ENCODE measurements at places on chromosomes 4 and X.
A peak's percentile ranks its signal among the peaks of the same experiment; 100 is the strongest.

DNA sequence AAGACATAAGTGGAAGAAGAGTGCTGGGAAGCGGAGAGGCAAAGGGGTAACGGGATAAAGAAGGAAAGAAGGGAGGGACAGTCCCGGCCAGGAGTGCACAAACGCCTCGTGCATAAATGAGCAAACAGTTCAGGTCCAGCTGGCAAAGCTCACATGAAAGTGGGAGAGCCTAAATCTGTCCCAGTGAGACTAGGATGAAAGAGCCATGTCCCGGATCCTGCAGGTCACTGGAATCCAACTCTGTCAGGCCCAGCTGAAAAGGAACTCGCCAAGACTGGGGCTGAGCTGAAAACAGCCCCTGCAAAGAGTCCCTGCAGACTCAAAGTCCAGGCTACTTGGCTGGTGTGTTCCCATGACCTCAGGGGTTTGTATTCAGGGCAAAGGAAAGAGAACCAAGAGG is 38.0 kb upstream of the CRMP1 start:
- no peak for DNase-seq

DNA sequence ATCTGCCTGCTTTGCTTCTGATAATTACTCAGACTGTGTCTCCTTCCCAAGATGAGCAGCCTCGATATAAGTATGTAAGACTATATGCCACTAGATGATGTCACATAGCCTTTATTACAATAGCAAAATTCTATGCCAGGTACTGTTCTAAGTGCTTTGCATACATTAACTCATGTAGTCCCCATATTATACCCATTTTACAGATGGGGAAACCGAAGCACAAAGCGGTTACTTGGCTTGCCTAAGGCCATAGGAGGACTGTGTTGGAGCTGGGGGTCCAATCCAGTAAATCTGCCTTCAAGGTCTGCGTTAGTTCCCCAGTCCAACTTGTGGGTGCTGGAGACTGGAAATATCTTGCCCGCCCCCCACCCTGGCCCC is 826 bp upstream of the SCML1 start:
- no peak for DNase-seq

- DNase-seq = no peak
Observed at GRCh38 chr4:122879001-122879400, 43.4 kb downstream of the NUDT6 start.

DNA sequence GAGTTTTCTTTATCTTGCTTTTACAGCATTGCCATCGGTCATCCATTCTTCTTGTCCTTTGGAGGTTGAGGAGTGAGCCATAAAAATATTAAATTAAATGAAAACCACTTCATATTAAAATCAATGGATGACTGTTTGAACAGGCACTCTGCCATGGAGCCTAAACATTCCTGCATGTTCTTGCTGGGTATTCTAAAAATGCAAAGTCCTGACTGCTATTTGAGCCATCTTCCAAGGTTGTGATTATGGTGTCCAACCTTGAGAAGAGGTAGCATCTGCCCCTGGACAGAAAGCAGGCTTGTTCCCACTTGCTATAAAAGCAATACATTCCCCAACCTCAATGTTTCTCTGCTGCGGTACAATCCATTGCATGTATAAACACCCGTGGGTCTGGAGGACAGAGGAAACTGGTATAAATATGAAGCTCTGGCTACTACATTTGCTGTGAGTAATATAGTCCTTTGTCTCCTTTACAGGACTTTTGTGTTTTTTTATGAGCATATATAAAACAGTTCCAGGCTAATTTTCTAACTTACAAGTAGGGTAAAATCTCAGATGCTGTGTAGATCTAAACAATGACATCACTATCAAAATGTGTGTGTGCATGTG is 70.9 kb upstream of the FAT4 start:
- no peak for DNase-seq

DNA sequence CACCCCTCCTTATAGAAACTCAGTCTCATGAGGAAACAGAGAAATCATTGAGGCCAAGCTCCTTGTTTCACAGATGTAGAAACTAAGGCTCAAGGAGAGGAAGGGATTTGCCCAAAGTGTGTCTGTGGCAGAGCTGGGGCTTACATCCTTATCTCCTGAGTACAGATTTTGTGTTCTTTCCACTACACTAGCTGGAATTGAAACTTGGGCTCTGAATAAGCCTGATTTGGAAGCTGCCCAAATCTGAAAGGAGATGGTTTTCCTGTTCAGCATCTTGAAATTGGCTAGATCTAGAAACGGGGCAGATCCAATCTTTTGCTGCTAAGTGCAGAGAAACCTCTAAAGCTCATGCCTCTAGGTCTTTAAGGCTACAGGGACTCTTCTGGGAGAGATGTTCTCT is 24.3 kb downstream of the AWAT2 start:
- DNase-seq = no peak

GRCh38 chrX:13646154-13646549 is 6.8 kb upstream of the TCEANC start:
- DNase-seq = peak; percentile 11

DNA sequence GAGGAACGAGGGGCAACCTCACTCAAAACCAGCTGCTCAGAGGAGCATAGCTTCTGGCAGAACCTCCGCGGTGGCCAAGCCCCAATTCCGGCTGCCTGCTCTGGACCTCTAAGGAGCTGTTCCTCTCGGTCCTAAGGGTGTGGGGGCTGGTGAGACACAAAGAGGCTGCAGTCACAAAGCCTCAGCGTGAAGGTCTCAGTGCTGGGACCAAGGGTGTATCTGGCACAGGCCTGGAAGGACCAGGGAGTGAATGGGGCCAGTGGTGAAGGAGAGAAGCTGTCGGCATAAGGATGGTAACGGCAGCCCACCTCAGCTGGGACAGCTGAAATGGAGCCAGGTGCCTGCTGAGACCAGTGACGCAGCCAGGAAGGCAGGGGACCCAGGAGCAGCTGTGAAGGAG is 5.3 kb downstream of the PDE6B start:
- DNase-seq = no peak

DNA sequence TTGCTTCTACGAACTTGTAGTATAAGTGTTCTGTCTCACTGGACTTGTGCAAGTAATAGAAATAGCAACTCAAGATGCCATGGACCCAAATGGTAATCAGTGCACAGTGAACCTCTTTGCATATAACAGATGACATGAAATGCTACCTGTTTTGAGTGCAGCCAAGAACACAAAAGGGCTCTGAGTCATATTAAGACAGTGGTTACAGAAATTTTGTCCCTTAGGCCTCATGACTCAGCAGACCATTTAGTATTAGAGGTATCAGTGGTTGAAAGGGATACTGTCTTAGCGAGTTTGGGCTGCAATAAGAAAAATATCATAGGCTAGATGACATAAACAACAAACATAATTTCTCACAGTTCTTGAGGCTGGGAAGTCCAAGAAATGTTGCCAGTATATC is 502.9 kb upstream of the PCDH10 start:
- no peak for DNase-seq

GRCh38 chr4:8259743-8260430 is 9.7 kb upstream of the HTRA3 start:
- no peak for DNase-seq
